Stimulated activated CD4-positive, alpha-beta T cell treated with anti-CD3 and anti-CD28 coated beads, Interleukin-15, amount 100 ng/mL, for 48 hours (primary cell): ENCODE measurements at places on chromosomes 2 and 18.
A peak's percentile ranks its signal among the peaks of the same experiment; 100 is the strongest.

GRCh38 chr2:113703386-113704299, 52.8 kb downstream of the SLC35F5 start:
- no peak for DNase-seq

GRCh38 chr2:75099521-75099922, 99.8 kb downstream of the TACR1 start:
- no peak for DNase-seq

GRCh38 chr2:157572725-157573124, 55.9 kb downstream of the ACVR1C start:
- no peak for DNase-seq

DNA sequence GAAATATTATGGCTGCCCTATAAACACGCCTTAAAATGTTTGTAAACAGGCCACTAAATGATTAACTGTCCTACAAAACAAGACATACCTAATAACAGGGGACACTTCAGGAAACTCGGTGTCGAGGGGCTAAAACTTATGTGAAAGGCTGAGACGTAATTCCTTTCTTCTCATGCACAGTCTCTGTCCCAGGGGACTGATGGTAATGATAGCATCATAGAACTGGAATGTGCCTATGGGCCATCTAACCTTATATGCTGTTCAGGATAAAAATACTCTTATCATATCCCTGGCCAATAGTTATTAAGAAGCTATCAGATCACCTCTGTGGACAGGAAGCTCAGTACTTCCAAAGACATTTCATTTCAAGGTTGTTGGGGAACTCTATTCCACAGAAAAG, 252.6 kb upstream of the RASGRP3 start:
- DNase-seq = no peak

- no peak for DNase-seq
Measured at GRCh38 chr2:236359426-236360045, 95.3 kb upstream of the ASB18 start.

GRCh38 chr2:47697000-47697601, 85.8 kb upstream of the MSH6 start:
- no peak for DNase-seq

- no peak for DNase-seq
Measured at GRCh38 chr2:120596990-120597594, 138.6 kb upstream of the GLI2 start.

GRCh38 chr2:16507655-16508489, 157.8 kb downstream of the CYRIA start:
- peak; percentile 3 for DNase-seq

DNA sequence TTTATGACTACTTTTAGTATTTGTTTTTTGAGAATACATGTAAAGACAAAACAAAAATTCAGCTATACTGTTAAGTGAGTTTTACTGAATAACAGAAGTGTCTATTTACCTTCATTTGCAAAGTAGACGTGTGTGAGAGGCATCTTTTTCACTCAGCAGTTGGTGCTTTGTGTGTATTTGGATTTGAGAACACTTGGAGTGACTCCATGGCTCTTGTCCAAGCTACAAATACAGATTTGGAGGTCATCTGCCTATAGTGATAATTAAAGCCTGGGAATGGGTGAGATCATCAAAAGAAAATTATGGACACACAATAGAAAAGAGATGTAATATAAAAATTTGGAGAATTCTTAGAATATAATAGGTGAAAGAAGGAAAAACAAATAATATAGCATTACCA, 6.2 kb downstream of the NAB1 start:
- no peak for DNase-seq

- DNase-seq = no peak
Measured at GRCh38 chr2:102891296-102891695, 129.5 kb downstream of the TMEM182 start.

DNA sequence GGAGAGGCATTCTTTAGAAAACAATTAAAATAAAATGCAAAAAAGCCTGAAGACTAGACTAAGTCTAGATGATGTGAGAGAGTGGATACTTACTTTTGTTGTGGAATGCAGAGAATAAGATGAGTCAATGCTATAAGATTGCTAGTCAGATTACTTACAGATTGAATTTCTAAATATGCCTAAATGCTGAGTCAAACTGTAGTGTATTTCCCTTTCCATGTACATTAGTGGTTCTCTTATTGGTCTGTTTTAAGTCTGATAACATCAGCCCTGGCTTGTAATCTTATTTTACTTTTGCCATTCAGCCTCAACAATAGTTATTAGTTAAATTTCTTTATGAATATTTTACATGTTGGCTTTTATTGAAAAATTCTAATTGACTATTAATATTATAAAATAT, 702.7 kb downstream of the SOCS6 start:
- DNase-seq = no peak

DNA sequence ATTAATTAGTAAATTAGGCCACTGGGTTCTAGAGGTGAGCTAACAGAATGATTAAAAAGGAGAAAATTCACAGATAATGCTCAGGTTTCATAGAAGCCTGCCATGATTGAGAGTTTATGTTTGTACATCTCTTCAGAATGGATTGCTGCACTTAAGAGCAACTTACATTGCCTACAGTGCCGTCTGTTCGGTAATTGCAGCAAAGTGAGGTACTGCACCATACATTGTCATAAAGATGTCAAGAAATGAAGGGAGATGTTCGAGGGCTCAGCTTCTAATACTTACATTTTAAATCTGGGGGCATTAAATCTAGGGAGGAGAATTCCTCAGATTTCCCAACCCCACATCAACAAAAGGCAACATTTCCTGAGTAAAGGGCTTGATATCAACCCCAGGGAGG, 976.2 kb upstream of the FANCL start:
- no peak for DNase-seq

DNA sequence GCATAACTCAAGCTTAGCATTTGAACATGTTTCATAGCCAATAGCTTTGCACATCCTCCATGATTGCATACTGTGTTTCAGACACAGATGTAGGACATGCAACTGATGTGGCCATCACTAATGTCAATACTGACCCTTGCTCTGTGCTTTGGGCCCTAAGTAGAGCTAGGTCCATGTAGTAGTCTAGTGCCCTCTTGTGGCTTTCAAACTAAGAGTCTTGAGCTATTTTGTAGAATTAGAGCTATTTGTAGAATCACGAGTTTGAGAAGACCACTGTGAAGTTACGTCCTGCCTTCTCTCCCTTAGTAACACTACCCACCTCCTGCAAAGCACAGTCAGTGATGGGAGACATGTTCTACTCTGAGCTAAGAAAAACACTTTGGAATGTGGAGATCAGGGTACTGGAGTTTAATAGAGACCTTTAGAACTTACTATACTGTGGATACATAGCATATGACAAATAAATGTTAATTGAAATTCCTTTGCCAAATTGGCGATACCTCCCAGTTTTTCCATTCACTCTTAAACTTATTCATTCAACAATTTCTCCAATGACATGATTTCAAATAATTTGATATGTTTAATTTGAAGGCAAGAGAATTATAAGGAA, 306.5 kb upstream of the TNP1 start:
- no peak for DNase-seq

DNA sequence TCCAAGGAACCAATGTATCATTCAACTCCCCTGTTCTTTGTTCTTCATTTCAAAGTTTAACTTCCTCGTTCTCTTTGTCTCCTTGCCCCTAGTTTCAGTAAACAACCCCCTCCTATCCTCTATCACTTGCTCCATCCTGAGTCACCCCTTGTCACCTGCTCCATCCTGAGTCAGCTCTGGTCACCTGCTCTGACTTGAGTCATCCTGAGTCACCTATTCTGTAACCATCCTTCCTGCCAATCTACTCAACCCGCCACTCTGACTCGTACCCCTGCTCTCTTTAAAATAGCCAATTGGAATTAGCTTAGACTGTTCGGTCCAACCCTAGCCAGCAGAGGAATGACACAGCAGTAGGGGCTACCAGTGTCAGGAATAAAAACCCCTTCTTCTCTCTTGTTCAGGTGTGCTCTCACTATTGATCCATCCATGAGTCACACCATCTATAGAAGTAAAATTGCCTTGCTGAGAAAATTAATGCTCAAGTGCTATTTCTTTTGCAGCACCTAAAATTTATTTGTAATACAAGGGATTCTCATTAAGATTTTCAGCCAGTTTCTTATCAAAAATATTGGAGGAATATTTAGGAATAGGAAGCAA, 326.8 kb downstream of the AKAIN1 start:
- DNase-seq = no peak

DNA sequence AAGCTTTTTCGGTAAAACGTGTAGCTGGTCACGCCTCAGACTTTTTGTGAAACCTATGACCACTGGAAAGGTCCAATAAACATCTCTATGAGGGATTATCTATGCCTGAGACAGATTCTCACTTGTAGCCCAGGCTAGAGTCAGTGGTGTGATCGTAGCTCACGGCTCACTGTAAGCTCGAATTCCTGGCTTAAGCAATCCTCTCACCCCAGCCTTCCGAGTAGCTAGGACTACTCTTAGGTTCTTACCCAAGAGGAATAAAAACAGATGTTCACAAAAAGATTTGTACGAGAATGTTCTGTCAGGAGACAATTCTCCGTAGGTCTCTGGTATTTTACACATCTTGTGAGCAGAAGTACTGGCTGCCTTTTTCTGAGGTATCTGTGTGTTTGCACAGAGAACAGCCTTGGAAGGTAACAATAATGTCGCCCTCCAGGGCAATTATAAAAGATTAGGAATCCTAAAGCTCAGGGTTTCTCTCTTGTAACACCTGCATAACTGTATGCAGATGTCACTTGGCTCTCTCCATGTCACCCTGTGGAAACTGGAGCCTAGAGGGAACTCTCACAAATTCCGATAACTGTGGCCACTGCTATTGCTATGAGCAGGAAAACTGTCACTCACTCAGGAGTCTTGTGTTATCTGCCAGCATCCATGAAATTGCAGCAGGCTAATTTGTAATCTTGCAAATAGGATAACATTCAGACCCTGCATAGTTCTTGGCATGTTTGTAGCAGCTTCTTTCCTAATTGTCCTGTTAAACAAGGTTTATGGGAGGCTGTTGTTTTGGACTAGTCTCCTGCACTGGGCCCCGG, 25.5 kb upstream of the RALBP1 start:
- no peak for DNase-seq

- no peak for DNase-seq
Measured at GRCh38 chr18:13276530-13277520, 58.3 kb downstream of the LDLRAD4 start.

DNA sequence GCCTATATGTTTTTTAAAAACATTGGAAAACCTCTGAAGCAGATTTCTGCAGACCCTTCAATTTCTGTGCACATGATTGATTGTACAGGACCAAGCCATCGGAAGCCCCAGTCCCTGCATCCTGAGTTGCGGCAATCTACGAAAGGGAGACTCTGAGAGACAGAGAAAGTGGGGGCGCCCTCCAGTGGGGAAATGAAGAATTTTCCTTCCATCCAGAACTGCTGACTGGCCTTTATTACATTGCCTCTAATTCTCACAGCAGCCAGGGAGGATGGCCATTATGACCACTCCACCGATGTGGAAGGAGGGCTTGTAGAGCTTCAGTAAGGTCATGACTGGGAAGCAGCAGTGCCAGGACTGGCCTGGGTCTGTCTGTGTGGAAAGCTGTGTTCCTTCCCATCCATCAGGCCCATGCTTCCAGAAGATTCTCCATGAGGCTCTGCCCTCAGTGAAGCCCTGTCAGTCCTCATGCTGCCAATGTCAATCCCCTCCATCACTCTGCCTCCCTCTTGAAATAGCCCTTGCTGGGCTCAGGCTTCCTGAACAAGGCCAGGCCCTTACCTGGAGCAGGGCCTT, 20.0 kb upstream of the RESP18 start:
- peak; percentile 66 for DNase-seq

DNA sequence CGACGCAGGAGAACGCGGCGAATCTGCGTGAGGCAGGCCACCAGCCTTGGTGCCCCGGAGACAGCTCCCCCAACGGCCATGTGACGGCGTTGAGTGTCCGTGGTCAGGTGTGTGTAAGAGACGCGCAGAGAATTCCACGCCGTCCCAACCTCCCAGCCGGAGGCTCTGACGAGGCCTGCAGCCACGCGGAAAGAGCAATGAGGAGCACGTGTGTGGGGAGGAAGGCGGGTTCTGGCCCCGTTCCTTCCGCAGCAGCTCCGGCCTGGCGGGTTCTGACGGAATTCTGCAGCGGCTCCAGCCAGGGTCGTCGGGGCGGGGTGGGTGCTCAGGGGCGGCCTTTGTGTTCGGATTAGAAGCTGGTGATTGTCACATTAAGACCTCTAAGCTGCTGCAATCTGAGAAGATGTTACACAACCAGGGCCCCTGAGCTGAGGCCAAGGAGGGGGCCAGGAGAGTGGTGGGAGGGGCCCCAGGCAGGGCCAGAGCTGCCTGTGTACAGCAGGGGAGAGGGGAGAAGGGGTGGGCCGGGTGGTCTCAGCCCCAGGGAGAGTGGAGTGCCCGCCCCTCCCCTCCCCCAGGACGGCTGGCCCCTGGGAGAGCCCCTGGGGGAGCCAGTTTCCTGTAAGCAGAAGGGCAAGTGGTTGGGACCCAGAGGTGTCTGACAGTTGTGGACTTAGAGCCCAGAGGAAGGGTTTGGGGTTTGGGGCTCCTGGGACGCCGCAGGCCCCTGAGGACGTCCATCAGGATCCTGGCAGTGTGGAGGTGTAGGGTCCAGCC, 5.1 kb upstream of the GAL3ST2 start:
- DNase-seq = no peak

GRCh38 chr18:13813271-13813849, 10.6 kb upstream of the MC5R start:
- peak; percentile 43 for DNase-seq

DNA sequence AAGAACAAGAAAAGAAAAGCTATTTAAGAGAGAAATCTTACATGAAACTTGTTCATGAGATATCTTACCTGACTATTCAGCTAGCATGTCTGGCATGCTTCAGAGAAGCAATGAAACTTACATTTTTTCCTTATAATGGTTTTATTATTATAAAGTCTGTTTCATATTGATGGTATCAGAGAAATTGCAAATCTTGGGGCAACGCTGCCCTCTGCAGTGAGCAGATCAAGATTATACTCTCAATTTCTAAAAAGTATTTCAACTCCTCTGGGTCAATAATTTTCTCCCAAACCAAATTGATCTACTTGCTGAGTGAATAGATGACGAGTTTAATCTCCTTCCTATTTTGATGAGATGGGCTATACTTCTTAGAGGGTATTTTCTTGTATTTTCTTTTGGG, 235.6 kb downstream of the NUP35 start:
- no peak for DNase-seq

DNA sequence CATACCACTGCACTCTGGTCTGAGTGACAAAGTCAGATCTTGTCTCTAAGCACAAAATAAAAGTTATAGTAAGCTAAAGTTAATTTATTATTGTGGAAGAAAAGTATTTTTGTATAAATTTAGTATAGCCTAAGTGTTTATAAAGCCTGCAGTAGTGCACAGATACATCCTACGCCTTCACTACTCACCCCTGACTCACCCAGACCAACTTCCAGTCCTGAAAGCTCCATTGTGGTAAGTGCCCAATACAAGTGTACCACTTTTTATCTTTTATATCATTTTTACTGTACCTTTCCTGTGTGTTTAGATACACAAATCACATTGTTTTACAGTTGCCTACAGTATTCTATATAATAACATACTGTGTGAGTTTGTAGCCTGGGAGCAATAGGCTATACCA, 57.5 kb downstream of the UBE2E3 start:
- no peak for DNase-seq
